Prostate gland (tissue), 2 donors: ENCODE measurements at places on chromosomes 2 and 18. TPM values are rescaled to one million over a fixed set of nuclear protein-coding genes. Genes with fewer than 3 reads are reported as not detected.

NPAS2 gene
- 24.2 TPM for total RNA-seq

GALNT13 gene
- total RNA-seq: 0.87 TPM

MERTK gene
- 43.6 TPM for total RNA-seq

UXS1 gene
- 54.8 TPM for total RNA-seq

GALNT5 gene
- 2.0 TPM for total RNA-seq

ERMN gene
- total RNA-seq: 0.17 TPM

LONRF2 gene
- 8.2 TPM for total RNA-seq

IL37 gene
- not detected for total RNA-seq

UGT1A8 gene
- not detected for total RNA-seq

SEPTIN2 gene
- 284 TPM for total RNA-seq

CNGA3 gene
- total RNA-seq: 1.1 TPM

RTTN gene
- 8.4 TPM for total RNA-seq

CABLES1 gene
- total RNA-seq: 16.2 TPM
